ENCODE measurements at places on chromosomes 16 and 17. TPM values are rescaled to one million over a fixed set of nuclear protein-coding genes. Genes with fewer than 3 reads are reported as not detected.

- peak; percentile 94 for ATAC-seq
These were observed 3.8 kb upstream of the TMEM238L start for GRCh38 chr17:10807704-10808128.

SKAP1 gene
- 0.68 TPM for total RNA-seq

WFIKKN1 gene
- total RNA-seq: 0.08 TPM

- ATAC-seq: no peak
These were observed 154.4 kb upstream of the PIRT start for GRCh38 chr17:10992106-10992880.

DNA sequence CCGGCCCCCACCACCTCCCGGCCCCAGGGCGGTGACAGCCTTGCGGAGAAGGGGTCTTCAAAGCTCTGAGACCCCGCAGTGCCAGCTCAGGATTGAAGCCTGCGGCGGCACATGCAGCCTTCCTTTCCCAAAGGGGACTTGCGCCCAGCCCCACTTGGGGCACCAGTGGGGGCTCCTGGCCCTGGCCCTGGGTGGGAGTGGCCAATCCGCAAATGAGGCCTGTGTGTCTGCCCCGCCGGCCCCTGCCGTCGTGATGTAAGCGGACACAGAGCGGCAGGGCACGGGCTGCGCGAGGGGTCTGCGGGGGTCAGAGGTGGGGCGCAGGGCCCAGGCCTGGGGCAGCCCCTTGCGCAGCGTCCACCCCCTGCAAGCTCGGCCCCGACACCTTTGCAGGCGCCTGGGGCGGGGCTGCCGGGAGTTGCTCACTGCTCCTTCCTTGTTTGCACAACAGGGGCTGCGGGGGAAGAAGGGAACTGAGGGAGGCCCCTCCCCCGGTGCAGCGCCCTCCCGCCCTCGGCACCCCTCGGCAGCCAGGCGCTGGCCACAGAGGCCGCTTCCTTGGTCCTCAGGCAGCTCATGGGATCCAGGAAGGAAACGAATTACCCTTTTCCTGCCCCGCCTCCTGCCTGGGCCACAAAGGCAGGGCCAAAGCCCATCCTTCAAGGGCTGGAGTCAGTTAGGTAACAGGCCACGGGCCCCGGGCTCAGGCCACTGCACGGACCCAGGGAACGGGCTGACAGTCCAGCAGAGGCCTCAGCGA, 2.9 kb downstream of the SLC16A3 start:
- ATAC-seq: peak; percentile 10

DNA sequence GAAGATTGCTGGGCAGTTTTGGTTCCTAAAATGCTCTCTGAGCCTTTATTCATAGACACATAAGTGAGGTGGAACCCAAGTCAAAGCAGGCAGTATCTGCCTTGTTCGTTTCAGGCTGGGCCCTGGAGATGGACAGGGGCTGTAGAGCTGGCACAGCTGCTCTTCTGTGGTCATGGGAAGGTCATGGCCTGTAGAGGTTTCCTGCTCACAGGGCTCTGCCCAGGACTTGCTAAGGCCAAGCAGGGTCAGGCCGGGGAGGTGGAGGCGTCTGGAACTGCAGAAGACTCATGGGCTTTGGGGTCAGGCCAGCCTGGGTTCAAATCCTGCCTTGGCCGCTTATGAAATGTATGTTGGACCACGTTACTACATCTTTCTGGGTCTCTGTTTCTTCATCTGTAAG, 50.2 kb downstream of the IRX5 start:
- no peak for ATAC-seq

- peak; percentile 1 for ATAC-seq
These were observed 9.5 kb upstream of the UNK start for GRCh38 chr17:75774991-75775668.

FOXJ1 gene
- total RNA-seq: not detected

DNA sequence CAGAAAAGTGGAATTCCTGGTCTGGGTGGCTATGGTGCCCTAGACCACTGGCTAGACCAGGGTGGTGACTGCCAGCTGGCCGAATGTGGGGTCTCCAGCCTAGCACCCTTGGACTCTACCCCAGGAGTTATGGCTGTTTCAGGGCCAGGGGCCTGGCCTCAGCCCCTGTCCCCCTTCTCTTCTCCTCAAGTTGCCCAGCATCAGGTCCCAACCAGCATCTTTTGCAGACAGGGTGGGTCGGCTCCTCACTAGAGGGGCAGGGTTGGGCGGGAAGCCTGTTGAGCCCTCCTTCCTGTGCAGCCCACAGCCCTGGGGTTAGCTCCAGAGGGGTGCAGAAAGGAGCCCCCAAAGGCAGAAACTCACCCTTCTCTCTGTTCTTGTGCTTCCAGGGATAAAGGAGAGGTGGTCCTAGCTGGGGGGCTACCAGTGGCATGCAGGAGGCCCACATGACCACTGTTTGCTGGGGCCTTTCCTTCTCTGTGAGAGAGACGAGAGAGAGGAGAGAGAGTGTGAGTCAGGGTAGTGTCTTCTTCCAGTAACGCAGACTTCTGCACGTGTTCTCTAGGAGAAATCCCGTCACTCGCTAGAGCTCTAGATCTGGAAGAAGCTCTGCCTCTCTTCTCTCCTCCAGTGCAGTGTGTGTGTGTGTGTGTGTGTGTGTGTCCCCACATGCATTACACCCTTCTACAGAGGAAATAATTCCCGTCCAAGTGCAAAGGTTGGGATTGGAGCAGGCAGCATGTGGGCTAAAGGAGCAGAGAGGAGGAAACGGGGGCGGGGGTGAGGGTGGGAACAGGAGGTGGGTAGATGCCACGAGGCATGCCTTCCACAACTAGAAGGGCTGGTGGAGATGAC, 209.4 kb downstream of the SEC14L1 start:
- no peak for ATAC-seq

DNA sequence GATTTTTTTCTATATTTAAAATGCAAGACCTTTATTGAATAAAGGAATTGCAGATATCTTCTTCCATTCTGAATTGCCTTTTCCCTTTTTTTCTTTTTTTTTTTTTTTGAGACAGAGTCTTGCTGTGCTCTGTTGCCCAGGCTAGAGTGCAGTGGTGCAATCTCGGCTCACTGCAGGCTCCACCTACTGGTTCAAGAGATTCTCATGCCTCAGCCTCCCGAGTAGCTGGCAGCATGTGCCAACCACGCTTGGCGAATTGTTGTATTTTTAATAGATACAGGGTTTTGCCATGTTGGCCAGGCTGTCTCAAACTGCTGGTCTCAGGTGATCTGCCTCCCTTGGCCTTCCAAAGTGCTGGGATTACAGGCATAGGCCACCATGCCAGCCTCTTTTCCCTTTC, 151.5 kb downstream of the CEP112 start:
- no peak for ATAC-seq

DNA sequence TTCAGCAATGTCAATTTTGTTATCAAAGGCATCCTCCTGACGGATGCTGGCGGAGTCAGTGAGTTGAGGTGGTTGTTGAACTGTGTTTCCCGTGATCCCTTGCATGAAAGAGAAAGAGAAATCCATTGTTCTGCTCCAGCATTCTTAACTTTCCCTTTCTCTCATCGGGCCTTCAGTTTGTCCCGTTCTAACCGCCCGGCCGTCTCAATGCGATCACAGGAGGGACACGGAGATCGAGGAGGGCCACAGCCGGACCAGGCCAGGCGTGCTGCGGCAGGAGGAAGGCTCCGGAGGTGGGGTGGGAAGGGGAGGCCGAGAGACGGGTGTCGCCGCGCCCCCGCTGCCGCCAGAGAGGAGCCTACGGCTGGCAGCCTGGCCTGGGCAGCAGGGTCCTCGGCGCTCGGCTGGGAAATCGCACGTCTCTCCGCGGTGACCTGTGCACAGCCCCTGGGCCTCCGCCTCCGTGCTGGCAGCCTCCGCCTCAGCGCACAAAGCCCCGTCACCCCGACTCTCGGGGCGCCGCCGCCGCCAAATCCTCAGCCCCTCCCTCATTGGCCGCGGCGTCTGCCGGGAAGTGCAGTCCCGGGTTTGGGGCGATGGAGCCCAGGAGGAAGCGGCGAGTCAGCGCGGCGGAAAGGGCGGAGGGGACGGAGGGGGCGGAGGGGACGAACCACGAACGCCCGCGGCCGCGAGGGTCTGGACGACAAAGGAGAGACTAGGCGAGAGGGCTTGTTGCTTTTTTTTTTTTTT, 38.1 kb downstream of the SOST start:
- ATAC-seq: peak; percentile 81

DNA sequence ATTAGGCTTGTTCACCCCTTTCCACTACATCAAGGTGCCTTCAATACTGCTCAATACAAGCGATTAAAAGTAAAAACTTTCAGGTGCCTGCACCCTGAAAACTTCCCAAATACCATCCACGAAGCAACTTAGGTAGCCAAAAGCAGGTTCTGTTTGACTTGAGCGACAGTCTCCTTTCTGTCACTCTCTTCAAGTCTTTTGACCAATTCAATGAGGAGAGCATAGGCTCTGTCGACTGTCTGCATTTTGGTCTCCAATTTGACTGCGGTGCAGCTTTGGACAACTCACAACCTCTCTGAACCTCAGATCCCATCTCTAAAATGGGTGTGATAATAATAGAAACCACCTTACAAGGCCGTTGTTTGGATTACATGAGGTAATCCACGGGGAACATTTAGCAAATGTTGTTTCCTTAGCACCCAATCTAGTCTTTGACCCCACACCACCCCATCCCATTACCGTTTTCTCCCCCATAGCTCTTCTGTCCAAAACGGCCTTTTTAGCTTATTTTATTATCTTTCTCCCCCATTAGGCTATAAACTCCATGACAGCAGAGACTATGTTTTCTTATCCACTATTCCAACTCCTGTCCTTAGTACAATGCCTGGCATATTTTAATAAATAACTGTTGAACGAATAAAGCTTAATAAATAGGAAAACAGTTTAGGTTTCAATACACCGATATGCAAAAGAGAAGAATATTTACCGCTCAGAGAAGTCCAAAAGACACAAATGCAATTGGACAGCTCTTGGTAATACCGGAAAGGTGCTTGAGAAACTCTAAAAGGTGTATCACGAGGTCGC, 999 bp downstream of the MARF1 start:
- no peak for ATAC-seq

GRCh38 chr17:2235265-2235664, 68.3 kb downstream of the SMG6 start:
- no peak for ATAC-seq

DNA sequence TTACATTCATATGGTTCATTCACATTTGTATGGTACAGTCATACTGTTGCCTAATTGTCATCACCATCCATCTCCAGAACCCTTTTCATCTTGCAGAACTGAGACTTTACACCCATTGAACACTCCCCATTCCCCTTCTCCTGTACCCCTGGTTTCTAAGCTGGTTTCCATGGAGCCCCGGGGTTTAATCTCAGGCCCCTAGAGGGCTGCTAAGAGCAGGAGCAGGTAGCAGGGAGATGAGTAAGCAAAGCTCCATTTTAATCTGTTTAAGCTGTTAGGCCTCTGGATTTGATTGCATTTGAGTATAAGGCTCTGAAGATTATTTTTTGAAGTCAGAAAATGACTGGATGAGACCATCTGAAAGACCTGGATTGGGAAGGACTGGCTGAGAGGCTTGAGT, 68.5 kb upstream of the RPL38 start:
- ATAC-seq: no peak

DNA sequence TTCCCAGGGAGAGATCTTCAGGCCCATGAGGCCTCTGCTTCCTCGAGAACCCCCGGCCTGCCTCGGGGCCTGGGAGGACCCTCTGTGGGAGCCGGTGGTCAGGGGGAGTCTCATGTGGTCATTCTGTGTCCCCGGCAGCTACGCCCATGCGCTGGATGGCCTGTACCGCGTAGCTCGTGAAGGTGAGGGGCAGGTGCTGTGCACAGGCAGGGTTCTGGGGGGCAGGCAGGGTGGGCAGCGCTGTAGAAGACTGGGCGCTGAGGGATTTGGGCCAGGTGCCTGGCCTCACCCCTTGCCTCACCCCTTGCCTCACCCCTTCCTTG, 4.6 kb downstream of the SLC25A10 start:
- ATAC-seq: no peak

CD300LB gene
- not detected for total RNA-seq

TOM1L1 gene
- total RNA-seq: 34.6 TPM

DNA sequence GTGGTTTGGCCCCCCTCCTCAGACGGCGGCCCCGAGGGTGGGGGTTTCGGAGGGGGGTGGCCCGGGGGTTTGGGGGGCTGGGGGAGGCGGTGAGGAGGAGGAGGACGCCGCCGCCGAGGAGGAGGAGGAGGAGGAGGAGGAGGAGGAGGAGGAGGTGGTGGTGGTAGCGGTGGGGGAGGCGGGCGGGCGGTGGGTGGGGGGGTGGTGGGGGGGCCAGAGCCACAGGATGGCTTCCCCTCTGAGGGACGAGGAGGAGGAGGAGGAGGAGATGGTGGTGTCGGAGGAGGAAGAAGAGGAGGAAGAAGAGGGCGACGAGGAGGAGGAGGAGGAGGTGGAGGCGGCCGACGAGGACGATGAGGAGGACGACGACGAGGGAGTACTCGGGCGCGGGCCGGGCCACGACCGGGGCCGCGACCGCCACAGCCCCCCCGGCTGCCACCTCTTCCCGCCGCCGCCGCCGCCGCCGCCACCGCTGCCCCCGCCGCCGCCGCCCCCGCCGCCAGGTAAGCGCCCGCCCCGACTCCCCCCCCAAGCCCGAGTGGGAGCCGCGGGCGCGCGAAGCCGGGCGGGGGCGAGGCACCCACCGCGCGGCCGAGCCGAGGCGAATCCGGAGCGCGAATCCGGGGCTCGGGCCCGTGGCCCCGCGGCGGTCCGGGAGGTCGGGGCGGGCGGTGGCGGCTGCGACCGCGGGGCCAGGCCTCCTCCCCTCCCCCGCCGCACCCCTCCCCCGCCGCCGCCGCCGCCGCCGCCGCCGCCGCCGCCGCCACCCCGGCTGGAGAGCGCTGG, 3.8 kb upstream of the CHD3 start:
- no peak for ATAC-seq

CFAP97D1 gene
- not detected for total RNA-seq

HOXB5 gene
- total RNA-seq: 0.16 TPM

- no peak for ATAC-seq
These were observed 19.4 kb downstream of the UTS2R start for GRCh38 chr17:82390860-82391435.

GRCh38 chr17:4043862-4044261, 79.6 kb upstream of the ATP2A3 start:
- ATAC-seq: no peak

GRCh38 chr17:44913676-44914075, 1.6 kb downstream of the GFAP start:
- no peak for ATAC-seq

DNA sequence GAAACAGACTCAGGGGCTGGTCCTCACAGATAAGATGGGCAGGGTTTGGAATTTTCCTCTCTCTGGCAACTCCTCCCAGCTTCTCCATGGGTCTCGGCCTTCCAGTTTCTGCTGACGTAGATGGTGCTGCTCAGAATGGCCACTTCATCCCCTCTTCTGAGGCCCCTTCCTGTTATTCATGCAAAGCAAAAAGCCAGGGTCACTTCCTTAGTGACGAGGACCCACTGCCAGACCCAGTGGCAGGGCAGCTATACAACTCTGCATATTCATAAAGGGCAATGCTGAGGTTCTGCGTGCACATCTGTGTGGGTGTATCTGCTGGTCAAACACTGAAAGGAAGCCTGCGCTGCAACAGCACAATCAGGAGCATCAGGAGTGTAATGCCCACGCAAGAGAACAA, 108.8 kb downstream of the WSCD1 start:
- no peak for ATAC-seq

- ATAC-seq: peak; percentile 47
These were observed 22.5 kb downstream of the METRNL start for GRCh38 chr17:83101805-83102480.

PRKCB gene
- total RNA-seq: 0.76 TPM

HBA2 gene
- total RNA-seq: 8.2 TPM

All from esophagus mucosa (tissue), 1 donor.